ENCODE measurements at places on chromosomes 6 and 20. TPM values are rescaled to one million over a fixed set of nuclear protein-coding genes. Genes with fewer than 3 reads are reported as not detected.
A peak's percentile ranks its signal among the peaks of the same experiment; 100 is the strongest.

GRCh38 chr6:113050010-113050858, 703.1 kb downstream of the RFPL4B start:
- no peak overlapping the region for H3K27ac ChIP-seq
- no peak overlapping the region for H3K4me3 ChIP-seq
- DNase-seq: no peak
- H3K27me3 ChIP-seq: no peaks in the 10 kb centered on the region
- H3K4me1 ChIP-seq: no peaks in the 10 kb centered on the region

GRCh38 chr20:32155017-32155981, 45.8 kb downstream of the TM9SF4 start:
- H3K4me1 ChIP-seq: no peaks in the 10 kb centered on the region
- H3K4me3 ChIP-seq: no peak overlapping the region
- H3K36me3 ChIP-seq: peaks cover 74% of the 10 kb centered on the region
- peak; percentile 93 for DNase-seq
- peak overlapping the region; percentile 48 for H3K27ac ChIP-seq

DNA sequence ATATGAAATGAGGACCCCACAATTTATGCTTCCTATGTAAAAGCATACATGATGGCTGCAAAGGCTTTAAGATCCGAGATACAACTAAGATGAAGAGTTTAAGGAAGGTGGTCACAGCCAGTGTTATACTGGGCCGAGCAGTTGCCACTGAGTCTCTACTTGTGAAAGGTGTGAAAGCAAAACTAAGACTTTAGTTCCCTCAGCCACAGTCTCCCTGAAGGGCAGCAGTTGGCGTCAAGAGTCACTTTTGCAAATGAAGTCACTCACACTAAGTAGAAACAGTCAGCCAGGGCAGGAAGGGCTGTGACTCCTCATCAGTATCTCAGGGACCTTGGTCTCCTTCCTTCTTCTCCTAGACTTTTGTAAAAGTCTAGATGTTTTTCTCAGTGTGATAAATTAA, 191.6 kb upstream of the MCHR2 start:
- H3K36me3 ChIP-seq: no peaks in the 10 kb centered on the region
- no peak overlapping the region for H3K27ac ChIP-seq
- no peak for DNase-seq

DNA sequence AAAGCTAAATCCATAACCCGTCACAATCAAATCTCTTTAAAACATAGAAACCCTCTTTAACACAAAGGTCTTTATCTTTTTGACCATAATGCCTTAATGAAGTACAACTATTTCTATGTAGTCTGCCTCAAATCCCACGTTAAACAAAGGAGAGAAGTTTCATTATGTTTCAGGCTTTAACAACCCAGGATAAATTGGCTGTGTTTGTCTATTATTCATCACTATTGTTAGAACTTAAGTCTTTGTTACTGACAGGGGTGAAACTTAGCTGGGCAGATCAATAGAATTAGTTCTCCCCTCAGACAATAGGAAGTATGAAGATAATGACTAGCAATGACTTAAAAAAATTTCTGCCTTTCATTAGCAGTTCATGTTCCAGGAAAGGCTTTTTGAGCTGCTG, 10.1 kb upstream of the METTL24 start:
- H3K4me1 ChIP-seq: no peaks in the 10 kb centered on the region
- no peaks in the 10 kb centered on the region for H3K36me3 ChIP-seq
- no peaks in the 10 kb centered on the region for H3K27me3 ChIP-seq
- no peak overlapping the region for H3K27ac ChIP-seq

DNA sequence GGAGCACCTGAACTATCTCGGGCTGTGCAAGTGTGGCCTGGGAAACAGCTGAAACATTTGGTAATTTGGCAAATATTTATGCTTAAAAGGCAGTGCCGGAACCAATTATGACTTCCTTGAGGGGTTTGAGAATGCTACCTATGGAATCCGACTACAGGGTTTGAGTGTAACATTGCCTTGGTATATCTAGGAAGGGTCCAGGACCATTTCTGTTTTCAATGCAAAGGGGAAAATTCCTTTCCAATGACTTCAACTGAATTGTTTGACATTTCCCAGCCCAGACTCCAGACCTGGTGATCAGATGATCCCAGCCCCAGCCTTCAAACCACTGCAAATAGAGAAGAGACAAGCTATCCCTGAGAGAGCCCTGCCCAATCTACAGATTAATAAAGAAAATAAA, 4.6 kb upstream of the PPP1R3G start:
- H3K27ac ChIP-seq: no peak overlapping the region
- no peak overlapping the region for H3K4me3 ChIP-seq
- no peak for DNase-seq
- peaks cover 9% of the 10 kb centered on the region for H3K4me1 ChIP-seq
- no peaks in the 10 kb centered on the region for H3K36me3 ChIP-seq

DNA sequence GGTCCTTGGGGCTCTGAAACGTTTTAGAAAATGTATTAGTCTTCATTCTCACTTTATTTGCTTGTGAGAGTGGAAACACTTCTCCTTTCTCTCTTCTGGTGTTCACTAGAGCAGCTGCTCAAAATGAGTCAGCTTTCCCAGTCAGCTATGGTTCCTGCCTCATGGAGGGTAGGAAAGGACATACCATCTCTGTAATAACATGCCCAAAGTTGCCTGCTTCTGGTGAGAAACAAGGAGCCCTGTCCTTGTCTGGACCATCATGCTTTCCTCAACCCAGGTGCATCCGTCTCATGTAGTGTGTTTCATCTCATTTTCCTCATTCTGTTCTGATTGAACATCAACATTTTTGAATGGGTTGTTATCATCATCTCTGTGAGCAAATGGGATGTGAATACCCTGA, 17.1 kb upstream of the TINAG start:
- DNase-seq: no peak
- no peaks in the 10 kb centered on the region for H3K27me3 ChIP-seq
- H3K36me3 ChIP-seq: no peaks in the 10 kb centered on the region
- H3K4me1 ChIP-seq: no peaks in the 10 kb centered on the region

GRCh38 chr20:13412806-13413445, 191.9 kb downstream of the ISM1 start:
- no peaks in the 10 kb centered on the region for H3K4me1 ChIP-seq
- peaks cover 7% of the 10 kb centered on the region for H3K36me3 ChIP-seq
- H3K4me3 ChIP-seq: no peak overlapping the region
- no peak overlapping the region for H3K27ac ChIP-seq
- H3K27me3 ChIP-seq: no peaks in the 10 kb centered on the region
- DNase-seq: no peak

DNA sequence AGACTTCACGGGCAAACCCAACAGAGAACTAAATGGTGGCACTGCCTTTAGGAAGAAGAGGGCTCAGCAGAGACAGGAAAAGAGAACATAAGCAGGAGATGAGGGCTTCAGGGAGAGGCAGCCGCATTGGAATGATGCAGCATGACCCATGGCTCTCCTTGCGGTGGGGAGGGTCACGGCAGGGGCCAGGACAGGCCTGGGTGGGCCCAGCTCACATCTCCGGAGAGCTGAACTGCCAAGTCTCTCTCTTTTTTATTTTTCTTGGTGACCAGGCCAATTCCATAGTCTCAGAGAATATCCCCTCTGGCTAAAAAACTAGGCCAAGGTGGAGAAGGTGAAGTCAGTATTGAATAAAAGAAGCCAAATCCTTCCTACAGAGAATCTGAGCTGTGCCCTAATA, 77.5 kb upstream of the TRAF3IP2 start:
- no peak for DNase-seq
- peaks cover 8% of the 10 kb centered on the region for H3K36me3 ChIP-seq
- H3K4me1 ChIP-seq: no peaks in the 10 kb centered on the region
- H3K27me3 ChIP-seq: no peaks in the 10 kb centered on the region
- H3K4me3 ChIP-seq: no peak overlapping the region

GRCh38 chr20:11452326-11452725, 465.4 kb upstream of the BTBD3 start:
- no peak for DNase-seq
- no peaks in the 10 kb centered on the region for H3K36me3 ChIP-seq
- no peak overlapping the region for H3K4me3 ChIP-seq
- H3K4me1 ChIP-seq: no peaks in the 10 kb centered on the region

DNA sequence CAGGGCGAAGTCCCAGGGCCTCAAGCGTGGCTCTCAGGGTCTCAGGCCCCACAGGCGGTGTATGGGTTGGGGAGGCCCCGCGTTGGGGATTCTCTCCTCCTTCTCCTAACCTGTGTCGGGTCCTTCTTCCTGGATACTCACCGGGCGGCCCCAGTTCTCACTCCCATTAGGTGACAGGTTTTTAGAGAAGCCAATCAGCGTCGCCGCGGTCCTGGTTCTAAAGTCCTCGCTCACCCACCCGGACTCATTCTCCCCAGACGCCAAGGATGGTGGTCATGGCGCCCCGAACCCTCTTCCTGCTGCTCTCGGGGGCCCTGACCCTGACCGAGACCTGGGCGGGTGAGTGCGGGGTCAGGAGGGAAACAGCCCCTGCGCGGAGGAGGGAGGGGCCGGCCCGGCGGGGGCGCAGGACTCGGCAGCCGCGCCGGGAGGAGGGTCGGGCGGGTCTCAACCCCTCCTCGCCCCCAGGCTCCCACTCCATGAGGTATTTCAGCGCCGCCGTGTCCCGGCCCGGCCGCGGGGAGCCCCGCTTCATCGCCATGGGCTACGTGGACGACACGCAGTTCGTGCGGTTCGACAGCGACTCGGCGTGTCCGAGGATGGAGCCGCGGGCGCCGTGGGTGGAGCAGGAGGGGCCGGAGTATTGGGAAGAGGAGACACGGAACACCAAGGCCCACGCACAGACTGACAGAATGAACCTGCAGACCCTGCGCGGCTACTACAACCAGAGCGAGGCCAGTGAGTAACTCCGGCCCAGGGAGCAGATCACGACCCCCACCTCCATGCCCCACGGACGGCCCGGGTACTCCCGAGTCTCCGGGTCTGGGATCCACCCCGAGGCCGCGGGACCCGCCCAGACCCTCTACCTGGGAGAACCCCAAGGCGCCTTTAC, at the start of gene HLA-G:
TSS of gene HLA-G (plus strand) at position 247 of the 892 bp plus-strand sequence. CDS start at position 267, 20 bp downstream.
- no peaks in the 10 kb centered on the region for H3K4me1 ChIP-seq
- H3K36me3 ChIP-seq: no peaks in the 10 kb centered on the region
- H3K27me3 ChIP-seq: peaks cover 6% of the 10 kb centered on the region
- peak within 1 kb of the TSS; percentile 3 for H3K4me3 ChIP-seq
- DNase-seq: no peak

DNA sequence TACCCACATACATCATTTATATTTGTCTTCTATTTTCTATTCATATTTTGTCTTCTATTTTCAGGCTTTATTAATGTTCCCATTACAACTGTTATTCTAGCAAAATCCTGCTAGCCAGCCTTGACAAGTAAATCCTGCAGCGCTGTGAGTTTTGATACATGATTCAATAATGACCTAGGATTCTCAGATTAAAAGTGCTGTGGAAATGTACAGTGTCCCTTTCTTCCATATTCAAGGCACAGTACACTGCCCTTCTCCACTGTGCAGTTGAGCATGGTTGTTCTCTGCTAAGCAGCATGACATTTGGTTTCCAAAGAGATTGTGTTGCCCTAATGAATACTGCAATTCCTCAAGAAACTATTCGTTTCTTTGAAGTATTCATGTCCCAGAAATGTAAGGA, 5.8 kb upstream of the HEY2 start:
- no peak overlapping the region for H3K4me3 ChIP-seq
- H3K4me1 ChIP-seq: no peaks in the 10 kb centered on the region
- DNase-seq: no peak
- H3K27me3 ChIP-seq: no peaks in the 10 kb centered on the region
- H3K27ac ChIP-seq: no peak overlapping the region

DNA sequence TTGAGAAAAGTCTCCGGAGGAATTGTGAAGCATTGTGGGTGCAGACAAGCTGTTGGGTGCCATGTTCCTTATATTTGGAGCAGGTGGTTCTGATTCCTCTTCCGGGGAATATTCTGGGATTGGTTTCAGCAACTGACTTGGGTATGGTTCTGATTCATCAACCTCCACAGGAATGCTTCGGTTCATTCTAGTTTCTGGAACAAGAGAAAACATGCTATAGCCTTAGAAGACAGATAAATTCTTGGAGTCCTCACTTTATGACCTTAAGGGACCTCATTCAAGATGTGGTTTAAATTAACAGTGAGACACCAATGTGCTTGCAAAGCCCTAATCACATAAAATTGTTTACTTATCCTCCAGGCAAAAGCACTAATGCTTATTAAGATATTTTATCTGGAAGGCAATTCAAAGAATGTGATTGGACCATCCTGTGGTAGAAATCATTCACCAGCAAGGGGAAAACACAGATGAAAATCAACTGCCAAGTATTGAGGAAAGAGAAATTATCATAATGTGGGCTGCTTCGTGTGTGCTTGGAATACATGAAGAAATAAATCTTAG, 13.7 kb downstream of the TRAF3IP2 start:
- H3K4me3 ChIP-seq: no peak overlapping the region
- H3K4me1 ChIP-seq: no peaks in the 10 kb centered on the region
- peak overlapping the region; percentile 80 for H3K27ac ChIP-seq

- DNase-seq: no peak
- H3K4me3 ChIP-seq: no peak overlapping the region
- no peaks in the 10 kb centered on the region for H3K36me3 ChIP-seq
- H3K27me3 ChIP-seq: no peaks in the 10 kb centered on the region
These were observed 44.7 kb upstream of the ADGRF4 start for GRCh38 chr6:47653706-47654105.

- no peak for DNase-seq
- no peaks in the 10 kb centered on the region for H3K4me1 ChIP-seq
- H3K27ac ChIP-seq: no peak overlapping the region
- H3K4me3 ChIP-seq: no peak overlapping the region
- no peaks in the 10 kb centered on the region for H3K36me3 ChIP-seq
These were observed 13.5 kb upstream of the SNRPC start for GRCh38 chr6:34743625-34744293.

DNA sequence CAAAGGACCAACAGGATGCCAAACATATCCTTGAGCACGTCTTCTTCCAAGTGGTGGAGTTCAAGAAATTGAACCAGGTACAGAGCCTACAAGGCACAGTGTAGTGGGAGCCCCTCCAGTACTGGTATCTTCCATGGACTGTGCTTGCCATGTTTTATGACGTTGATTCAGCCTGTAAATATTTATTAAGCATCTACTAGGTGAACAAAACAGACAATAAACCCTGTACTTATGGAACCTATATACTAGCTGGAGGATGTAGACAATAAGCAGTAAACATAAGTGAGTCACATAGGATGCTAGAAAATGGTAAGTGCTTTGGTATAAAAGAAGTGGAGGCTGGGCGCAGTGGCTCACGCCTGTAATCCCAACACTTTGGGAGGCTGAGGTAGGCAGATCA, 24.4 kb upstream of the MYBL2 start:
- H3K27ac ChIP-seq: no peak overlapping the region
- H3K36me3 ChIP-seq: peaks cover 58% of the 10 kb centered on the region
- H3K4me1 ChIP-seq: no peaks in the 10 kb centered on the region
- H3K4me3 ChIP-seq: no peak overlapping the region
- no peaks in the 10 kb centered on the region for H3K27me3 ChIP-seq
- no peak for DNase-seq

The CLDN20 gene
- not detected for total RNA-seq

The GSTA1 gene
- not detected for total RNA-seq

The ZC2HC1B gene
- not detected for total RNA-seq

The FGD2 gene
- total RNA-seq: 8.0 TPM

The COL9A3 gene
- total RNA-seq: 4.2 TPM

The AKAP12 gene
- total RNA-seq: 27.7 TPM

The CLVS2 gene
- not detected for total RNA-seq

The TBXT gene
- total RNA-seq: not detected

The NR2E1 gene
- total RNA-seq: not detected
